ENCODE measurements at places on chromosomes 2 and 18. TPM values are rescaled to one million over a fixed set of nuclear protein-coding genes. Genes with fewer than 3 reads are reported as not detected.

The ZSWIM2 gene
- total RNA-seq: not detected

DNA sequence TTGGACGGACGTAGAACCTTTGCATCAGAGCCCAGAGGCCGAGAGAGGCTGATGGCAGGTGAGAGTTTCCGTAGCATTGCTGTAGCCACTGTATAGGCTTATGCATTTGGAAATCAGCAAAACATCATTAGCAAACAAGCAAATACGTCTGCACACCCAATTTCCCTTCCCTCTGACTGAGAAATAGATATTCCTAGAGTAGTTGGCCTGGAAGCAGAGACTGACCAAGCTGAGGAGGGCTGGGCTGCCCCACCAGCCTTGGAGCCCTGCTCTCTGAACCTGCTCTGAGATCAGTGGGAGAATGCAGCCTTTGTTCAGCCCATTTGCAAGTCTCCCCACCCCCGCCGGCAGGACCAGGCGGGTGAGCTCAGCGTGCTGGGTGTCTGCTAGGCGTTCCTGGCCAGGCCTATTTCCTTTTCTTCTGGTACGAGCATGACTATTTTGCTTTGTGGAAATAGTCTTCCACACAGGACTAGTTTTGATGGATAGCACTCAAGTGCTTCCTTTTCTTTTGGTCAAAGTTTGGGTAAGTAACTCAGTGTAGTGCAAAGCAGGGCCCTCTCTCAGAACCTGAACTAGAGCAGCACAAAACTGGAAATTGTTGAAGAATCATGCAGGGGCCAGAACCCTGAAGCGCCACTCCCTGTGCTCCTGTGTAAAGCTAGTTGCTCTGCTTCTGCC, 21.9 kb upstream of the RNF149 start:
- no peak for DNase-seq
- H3K27me3 ChIP-seq: no peaks in the 10 kb centered on the region
- no peaks in the 10 kb centered on the region for H3K36me3 ChIP-seq
- no peak overlapping the region for H3K4me3 ChIP-seq

The PAX8 gene
- total RNA-seq: 23.9 TPM

The CNGA3 gene
- not detected for total RNA-seq

DNA sequence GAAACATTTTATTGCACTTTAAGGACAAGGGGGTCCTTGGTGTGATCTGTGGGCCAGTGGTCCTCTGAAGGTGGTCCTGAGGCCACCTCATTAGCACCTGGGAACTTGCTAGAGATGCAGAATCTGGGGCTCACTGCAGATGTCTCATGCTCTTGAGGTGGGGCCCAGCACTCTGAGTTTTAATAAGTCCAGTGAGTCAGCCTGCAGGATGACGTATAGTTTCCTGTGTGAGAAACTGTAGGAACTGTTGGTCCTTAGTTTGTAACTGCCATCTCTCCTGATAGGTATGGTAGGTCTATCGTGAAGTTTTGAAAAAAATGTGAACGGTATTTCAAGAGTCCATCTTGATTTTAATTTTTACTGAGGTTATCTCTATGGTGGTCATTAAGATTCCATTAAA, 2.8 kb downstream of the TRPM8 start:
- H3K27ac ChIP-seq: no peak overlapping the region
- no peaks in the 10 kb centered on the region for H3K36me3 ChIP-seq
- H3K4me1 ChIP-seq: no peaks in the 10 kb centered on the region
- no peak for DNase-seq
- no peaks in the 10 kb centered on the region for H3K27me3 ChIP-seq
- H3K4me3 ChIP-seq: no peak overlapping the region

All from uterus (tissue), 4 donors.